ENCODE measurements at places on chromosomes 3 and 15.

- DNase-seq, result no peak
Measured at GRCh38 chr15:82040862-82041261, 5.0 kb downstream of the MEX3B start.

DNA sequence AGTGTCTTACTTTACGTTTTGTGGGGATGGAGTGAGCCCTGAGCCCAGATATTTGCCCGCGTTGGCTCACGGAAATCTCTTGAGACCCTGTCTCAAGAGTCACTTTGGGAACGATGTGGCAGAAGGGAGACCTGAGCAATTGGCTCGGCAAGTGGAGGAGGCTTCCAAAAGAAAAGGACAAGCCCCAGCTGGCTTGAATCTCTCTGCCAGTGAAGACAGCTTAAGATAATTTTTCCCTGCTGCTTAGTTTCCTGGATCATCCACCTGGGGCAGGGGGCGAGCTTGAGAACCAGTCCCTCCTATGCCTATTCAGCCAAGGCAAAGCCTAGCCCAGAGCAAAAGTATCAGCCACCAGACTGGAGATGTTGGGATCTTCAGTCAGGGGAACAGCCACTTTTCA, 708 bp downstream of the SEC22A start:
- DNase-seq, result no peak

DNA sequence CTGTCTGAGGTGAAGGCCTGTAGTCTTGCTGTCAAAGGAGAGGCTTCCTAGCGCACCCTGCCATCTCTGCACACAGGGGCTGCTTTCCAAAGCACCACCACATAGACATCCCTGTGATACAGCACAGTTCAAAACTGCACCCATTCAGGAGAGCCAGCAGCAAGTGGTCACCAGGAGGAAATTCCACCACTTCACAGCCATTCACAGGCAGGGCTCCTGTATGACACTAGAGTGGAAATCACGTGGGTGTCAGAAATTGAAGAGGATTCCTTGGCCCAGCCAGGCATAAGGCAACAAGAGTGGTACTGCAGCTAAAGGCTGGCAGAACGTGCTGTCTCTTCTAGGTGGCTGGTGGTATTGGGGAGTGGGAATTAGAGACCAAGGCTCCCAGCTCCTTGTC, 102.8 kb downstream of the RFTN1 start:
- no peak for DNase-seq

DNA sequence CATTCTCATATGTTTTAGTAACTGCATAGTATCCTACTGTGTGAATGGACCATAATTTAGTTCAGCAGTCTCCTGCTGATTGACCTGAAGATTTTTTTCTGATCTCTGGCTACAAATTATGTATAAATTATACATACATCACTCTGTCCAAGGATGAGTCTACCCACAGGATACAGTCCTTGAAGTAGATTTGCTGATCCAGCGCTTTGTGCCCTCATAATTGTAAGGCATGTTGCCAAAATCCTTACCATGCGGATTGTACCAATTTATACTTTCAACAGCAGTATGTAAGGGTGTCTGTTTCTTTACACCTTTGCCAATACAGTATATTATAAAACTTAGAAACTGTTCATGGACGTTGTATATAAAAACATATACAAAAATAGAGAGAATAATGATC, 46.5 kb downstream of the ACAA1 start:
- no peak for DNase-seq

GRCh38 chr3:125142420-125142778, 70.1 kb downstream of the SLC12A8 start:
- DNase-seq, result no peak

GRCh38 chr15:58522391-58522790, 90.6 kb downstream of the LIPC start:
- no peak for DNase-seq

- no peak for DNase-seq
Measured at GRCh38 chr3:16897254-16897926, 12.6 kb downstream of the PLCL2 start.

DNA sequence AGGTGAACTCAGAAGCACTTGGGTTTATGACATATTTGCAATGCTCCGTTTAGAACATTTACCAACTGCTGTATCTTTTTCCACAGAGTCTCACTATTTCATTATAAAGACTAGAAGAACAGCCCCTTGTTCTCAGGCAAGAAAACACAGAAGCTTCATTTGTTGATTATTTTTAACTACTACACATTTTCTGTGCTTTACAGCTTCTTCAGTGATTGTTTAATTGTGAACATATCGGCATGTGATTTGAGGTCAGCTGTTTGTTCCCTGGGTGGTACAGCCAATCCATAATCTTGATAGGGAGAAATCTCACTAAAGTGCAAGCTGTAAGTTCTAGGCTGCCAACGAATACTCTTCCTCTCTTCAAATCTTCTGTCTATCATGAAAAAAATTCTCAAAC, 31.0 kb upstream of the DLG1 start:
- no peak for DNase-seq

DNA sequence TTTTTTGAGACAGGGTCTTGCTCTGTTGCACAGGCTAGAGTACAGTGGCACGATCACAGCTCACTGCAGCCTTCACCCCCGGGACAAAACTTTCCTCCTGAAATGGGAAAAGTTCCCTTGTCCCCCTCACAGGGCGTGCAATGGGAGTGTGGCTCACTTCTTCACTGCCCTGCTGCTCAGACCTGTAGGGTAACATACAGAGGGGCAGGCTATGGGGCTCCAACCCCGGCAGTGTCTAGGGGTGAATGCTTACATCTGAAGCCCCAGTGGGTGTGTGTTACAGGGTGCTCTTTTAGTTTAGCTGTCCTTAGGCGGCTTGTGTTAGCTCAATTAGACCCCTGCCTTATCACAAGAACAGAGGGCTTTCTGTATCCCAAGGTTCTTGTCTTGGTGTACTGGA, 157.3 kb downstream of the RBPMS2 start:
- no peak for DNase-seq

DNA sequence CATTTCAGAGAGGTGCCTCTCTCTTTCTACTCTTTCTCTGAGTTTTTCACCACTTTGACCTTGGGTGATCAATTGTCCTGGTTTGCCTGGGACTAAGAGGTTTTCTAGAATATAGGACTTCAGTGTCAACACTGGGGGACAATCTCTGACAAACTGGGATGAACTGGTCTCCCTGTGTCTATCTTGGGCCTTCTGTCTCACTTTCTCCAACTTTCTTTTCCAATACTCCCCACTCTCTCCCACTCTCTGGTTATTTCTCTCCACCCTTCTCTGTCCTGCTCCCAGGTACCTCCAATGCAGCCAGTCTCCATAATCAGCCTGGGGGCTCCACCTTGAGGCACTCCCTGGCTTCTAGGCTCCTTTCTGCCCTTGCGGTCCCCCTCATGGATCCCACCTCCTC, 4.7 kb upstream of the ITGA11 start:
- no peak for DNase-seq

- no peak for DNase-seq
Measured at GRCh38 chr15:56757875-56758274, 24.6 kb upstream of the ZNF280D start.

DNA sequence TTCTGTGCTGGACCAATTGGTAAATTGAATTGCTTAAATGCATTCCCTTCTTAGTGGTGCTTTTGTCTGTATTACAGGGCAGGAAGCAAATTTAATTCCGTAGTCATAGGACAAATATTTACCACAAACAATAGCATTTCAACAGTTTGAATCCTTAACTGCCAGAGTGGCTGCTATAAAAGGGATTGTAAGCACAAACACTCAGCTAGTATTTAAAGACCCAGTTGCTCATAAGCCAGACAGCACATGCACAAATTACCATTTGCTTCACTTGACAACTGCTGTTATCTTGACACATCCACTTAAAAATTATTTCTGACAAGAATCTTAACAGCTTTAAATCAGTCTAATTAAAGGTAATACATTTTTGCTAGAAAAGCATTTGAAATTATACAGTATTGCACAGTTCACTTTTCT, 490.2 kb upstream of the ADAMTS9 start:
- DNase-seq, result no peak

- no peak for DNase-seq
Measured at GRCh38 chr3:105561876-105562275, 195.2 kb downstream of the ALCAM start.

GRCh38 chr15:78909791-78910228, 35.0 kb downstream of the CTSH start:
- no peak for DNase-seq

- DNase-seq, result no peak
Measured at GRCh38 chr3:149437710-149438109, 36.8 kb upstream of the TM4SF4 start.

DNA sequence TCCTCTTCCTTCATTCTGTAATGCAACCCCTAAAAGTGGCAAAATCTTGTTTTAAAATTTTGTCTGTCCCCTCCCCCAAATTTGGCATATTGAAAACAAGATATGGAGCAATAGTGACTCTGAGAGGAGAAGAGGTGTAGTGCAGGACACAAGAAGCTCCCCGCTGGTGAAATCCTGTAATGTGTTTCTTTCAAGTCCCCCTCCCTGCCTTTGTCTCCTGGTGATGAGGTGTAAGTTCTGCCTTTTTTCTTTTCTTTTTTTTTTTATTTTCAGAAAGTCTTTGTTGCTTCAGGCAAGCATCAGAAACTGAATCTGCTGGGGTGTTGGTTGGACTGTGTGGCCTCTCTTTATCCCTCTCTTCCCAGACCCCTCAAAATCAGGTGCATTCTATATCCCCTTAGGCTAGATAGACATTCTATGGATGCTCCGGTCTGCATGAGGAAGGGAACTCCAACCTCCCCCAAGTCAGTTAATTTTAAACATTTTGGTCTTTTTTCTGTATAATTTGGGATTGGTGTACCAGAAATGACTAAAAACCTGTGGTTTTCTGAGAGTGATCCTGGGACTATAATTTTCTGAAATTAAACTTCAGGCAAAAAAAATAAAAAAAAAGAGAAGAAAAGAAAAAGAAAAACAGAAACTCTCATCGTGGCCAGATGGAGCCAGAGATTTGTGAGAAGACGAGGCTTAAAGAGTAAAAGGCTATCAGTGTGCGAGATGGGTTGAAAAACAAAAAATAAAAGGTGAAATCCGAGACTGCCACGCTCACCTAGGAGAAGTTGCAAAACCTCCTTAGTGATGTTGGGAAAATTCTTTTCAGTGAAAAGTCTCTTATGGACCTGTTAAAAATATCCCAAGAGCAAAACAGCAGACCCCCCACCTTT, 21.4 kb downstream of the ACKR2 start:
- DNase-seq, result no peak

DNA sequence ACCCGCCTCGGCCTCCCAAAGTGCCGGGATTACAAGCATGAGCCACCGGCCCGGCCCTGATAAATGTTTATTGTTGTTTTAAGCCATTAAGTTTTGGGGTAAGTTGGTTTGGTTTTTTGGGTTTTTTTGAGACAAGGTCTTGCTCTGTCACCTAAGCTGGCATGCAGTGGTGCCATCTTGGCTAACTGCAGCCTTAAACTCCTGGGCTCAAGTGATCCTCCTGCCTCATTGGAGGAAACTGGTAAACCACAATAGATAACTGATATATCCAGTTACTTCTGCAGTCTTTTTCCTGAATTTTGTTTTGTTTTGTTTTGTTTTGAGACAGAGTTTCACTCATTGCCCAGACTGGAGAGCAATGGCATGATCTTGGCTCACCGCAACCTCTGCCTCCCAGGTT, 4.2 kb downstream of the SLC25A20 start:
- DNase-seq, result no peak

Measured in stimulated activated effector memory CD8-positive, alpha-beta T cell treated with anti-CD3 and anti-CD28 coated beads, Interleukin-12 subunit alpha, Interleukin-12 subunit beta, amount 100 ng/mL, for 72 hours (primary cell).